Omental fat pad (tissue), 4 donors: ENCODE measurements at places on chromosomes 16 and 17.

DNA sequence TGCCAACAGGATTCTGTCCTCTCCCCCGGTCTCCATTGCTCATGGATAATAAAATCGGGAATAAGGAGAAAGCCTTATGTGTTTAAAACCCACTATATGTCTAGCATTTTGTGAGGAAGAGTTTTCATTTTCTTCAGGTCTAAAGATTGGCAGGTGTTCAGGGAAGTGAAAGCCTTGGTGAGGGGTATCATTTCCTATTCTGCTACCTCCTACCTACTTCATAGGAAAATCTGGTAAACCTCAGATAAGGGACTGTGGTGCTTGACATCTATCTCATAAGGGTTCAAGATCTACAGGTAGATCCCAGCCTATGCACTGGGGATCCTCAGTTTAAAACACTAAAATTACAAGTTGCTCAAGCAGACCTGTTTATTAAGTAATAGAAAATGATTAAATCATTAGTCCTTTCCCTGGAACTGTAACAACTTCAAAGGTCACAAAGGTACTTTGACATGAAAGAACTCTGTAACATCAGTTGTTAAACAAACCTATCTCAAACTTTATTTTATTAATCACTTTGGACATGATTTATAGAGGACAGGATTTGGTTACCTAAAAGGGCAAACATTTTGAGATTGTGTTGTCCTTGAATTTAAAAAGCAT is 6.5 kb downstream of the MOSMO start:
- no peak for DNase-seq

DNA sequence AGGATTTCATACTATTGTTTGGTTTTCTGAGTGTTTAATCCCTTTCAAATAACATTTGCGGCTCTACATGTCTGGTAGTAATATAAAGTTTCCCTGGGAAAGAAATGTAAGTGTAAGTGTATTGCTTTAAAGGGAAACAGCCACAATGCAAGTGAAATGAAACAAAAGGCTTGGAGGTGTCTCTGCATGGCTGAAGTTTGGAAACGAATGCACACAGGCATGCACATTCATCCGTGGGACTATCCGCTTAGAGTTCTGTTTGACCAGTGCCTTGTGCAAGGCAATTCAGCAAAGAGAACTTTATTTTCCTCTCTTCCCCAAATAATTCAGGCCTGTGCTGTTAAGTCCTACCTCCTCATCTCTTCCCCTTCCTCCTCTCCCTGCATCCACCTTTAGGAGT is 56.1 kb upstream of the MRTFB start:
- no peak for DNase-seq

DNA sequence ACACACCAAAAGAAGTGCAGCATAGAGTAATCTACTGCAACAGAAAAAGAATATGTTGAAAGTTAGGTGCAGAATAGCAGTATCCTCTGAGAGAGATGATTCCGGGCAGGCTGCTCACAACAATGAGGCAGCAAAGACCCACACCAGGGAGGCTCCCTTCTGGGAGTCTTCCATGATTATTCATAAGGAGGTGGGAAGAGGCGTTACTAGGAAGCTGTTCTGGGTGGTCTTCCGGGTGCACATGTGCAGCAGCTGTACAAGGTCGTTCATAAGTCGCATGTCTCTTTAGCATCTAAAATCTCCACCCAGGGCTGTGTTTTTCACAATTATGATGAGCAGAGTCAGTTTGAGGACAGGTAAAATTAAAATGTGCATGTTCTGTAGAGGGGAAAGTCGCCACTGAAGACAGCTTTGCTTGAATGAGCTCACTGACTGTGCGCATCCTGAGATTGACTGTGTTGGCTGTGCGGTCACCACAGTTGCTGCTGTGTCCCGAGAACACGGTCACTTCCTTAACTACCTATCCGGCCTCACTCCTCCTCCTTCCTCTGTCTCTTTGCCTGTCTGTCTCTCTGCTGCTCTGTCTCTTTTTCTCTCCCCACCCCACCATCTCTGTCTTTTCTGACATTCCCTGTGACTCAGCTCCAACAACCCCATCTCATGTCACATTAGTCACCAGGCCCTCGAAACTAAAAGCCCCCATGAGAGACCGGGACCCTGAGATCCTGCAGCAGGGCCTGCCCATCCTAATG is 125.5 kb upstream of the HSBP1 start:
- DNase-seq = no peak

DNA sequence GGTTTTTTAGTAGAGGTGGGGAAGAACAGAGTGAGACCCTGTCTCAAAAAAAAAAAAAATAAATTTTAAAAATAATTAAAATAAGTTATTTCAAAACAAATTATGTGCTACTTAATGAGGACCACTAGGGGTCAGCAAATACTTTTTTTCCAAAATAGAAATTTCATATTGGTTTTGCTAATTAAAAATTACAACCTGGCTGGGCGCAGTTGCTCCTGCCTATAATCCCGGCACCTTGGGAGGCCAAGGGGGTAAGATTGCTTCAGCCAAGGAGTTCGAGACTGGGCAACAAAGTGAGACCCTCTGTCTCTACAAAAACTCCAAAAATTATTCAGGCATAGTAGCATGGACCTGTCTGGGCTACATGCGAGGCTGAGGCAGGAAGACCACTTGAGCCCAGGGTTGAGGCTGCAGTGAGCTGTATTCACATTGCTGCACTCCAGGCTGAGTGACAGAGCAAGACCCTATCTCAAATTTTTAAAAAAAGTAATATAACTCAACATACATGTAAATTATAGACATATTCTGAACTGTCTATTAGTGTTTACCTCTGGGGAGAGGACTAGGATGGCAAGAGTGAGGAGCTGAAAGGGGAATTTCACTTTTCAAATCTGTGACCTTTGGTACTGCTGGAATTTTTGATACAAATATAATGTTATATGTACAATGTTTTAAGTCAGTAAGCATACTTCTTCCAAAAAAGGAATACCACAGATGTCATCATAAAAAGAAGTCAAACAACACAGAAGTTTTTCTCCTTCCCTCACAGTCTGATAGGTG is 8.1 kb downstream of the MEIOB start:
- no peak for DNase-seq

DNA sequence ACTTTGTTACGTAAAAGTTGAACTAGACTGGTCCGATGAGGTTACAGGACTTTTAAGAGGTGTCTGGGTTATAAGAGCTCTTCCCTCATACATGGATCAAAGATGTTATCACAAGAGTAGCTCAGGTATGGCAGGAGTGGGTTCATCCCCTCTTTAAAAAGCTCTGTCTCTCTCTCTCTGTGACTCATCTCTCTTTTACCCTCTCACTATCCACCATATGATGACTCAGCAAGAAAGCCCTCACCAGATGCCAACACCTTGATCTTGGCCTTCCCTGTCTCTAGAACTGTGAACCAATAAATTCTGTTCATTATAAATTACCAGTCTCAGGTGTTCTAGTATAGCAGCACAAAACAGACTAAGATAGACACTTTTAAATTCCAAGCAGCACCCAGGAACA is 1.9 kb upstream of the CLEC19A start:
- DNase-seq = no peak

DNA sequence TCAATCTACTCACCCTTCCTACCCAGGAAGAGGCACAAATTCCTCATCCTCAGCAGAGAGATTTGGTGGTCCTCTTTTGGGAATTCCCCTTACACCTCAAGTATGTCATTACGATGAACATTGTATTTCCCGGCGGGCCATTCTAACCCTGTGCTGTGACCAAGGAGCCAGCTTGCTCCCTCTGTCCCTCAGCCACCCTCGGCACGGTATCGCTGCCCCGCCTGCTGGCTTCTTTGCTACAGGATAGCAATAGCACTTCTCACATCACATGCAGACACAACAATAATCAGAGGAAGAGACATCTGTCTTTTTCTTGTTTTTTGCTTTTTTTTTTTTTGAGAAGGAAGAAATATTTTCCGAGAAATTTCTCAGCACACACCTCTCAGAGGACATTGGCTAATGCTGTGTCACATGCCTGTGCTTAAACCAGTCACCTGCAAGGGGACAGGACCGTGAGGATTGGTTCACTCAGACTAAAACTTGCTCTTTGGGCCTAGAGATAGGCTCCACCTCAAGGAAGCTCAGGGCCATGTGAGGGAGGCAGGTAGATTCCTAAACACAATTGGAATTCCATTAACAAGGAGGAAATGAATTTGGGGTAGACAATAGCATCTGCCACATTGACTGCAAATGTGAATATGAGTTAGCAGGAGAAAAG is 41.2 kb downstream of the TMC5 start:
- no peak for DNase-seq

GRCh38 chr17:30557916-30558685 is 80.9 kb downstream of the GOSR1 start:
- no peak for DNase-seq

DNA sequence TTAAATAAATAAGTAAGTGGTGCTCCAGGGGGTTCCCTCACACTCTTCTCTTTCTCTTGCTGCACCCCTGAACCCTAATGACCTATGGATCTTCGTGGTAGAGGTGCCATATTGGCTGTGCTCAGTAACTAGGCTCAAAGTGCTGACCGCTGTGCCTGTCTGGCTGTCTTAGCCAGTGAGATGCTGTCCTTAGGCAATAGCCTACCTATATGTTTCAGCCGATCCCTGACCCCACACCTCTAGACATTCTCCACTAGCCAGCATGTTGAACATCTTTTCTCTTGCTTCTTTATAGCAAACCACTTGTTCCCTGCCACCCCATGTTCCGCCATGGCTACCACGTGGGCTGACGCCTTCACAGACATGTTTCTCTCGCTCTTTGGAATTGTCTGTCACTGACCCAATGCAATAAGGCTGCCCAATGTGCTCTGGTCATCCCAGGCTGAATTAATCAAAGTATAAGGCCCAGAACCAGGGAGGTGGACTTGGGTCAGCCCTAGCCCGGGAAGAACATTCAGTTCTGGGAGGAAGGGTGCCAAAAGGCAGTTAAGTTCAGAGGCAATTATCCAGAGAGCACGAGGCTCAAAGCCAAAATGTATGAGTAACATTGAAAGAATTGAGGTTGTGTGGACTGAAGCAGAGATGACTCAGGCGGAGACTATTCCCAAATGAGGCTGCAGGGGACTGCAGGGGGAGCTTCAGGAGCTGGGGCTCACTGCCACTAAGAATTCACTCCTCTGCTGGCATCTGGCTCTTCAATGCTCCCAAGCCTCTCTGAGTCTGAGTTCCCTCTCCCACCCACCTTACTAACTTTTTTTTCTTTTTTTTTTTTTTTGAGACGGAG is 28.7 kb upstream of the TNRC6A start:
- peak; percentile 30 for DNase-seq

GRCh38 chr16:17657045-17657444 is 186.3 kb upstream of the XYLT1 start:
- no peak for DNase-seq

GRCh38 chr16:68289621-68290329 is 21.0 kb downstream of the SLC7A6OS start:
- DNase-seq = no peak

- DNase-seq = no peak
Measured at GRCh38 chr17:15998031-15998562, 1.4 kb downstream of the ZSWIM7 start.

DNA sequence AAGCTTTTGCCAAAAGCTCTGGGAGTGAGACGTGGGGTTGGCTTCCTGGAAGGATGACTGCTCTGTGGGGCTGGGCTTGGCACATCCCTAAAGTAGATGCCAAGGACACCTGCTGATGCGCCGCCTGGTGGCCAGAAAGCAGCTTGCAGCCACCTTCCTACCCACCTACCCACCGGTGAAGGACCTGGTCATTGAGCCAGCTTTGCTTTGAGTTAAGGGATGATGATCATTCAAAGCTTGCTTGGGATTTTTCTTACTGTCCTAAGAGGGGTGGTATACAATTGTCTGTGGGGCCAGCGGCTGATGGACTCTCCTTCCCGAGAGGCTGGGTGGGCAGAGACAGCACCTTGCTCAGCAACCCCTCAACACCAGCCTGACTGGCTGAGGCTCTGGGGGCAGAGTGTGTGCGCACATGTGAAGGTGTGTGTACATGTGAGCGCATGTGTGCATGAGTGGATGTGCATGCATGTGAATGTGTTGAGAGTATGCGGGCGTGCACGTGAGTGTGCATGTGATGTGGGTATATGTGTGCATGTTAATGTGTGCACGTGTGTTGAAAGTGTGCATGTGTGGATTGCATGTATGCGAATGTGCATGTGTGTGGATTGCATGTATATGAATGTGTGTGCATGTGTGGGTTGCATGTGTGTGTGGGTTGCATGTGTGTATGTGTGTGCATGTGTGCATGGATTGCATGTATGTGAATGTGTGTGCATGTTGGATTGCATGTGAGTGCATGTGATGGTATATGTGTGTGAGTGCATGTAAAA is 18.6 kb downstream of the C1QTNF1 start:
- DNase-seq = peak; percentile 86

DNA sequence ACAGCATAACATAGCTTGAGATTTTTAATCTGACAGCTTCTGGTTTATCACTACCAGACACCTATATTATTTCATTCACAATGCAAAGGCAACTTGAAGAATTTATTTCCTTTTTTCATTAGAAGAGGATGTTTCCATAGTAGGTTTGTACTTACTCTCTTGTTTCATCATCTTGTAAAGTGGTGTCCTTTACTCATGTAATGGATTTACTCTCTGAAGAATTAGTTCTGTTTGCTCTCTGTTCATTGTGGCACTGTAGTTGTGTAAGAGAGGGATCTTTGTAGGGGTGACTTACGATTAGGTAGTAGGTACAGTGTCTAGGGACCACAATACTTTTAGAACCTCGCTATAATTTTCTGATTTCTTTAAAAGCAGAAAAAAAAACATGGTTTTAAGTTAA is 256.1 kb downstream of the BCAS3 start:
- no peak for DNase-seq

DNA sequence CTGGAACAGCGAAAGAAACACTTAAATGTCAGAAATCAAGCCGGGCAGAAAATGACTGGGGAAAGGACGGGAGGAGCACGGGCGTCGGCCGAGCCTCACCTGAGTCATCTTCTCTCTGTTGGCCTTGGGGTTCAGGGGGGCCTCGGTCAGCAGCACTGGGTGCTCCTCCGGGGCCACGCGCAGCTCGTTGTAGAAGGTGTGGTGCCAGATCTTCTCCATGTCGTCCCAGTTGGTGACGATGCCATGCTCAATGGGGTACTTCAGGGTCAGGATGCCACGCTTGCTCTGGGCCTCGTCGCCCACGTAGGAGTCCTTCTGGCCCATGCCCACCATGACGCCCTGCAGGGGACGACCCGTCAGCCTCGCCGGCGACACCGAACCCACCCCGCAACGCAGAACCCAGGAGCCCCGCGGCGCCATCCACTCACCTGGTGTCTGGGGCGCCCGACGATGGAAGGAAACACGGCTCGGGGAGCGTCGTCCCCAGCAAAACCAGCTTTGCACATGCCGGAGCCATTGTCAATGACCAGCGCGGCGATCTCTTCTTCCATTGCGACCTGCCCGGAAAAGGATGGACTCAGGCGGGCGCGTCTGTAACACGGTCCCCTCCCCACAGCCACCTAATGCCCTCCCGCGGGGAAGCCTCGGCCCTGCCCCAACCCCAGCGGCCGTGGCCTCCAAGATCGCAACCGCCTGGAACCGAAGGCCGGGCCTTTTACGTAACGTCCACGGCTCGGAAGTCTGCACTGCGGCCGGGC is 616 bp downstream of the ACTG1 start:
- no peak for DNase-seq
